ENCODE measurements at places on chromosomes 6 and 20.

DNA sequence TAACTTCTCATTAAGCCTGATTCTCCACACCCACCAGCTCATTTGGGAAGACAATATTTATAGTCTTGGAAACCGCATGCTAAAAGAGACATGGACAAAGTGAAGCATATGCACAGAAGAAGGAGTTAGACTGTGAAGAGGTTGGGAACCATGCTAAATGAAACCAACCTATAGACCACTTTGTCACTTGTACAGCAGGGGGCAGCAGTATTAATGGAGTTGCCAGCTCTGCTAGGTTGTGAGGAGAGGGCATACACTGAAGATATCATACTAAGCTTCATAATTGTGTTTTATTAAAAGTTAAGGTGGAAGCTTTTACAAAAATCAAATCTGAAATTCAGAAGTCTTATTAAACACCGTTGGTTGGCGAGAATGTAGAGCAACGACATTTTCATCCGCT is 38.3 kb upstream of the HMGCLL1 start:
- H3K27ac ChIP-seq: no peak overlapping the region
- no peak for DNase-seq
- H3K36me3 ChIP-seq: no peaks in the 10 kb centered on the region
- H3K27me3 ChIP-seq: no peaks in the 10 kb centered on the region
- H3K4me1 ChIP-seq: no peaks in the 10 kb centered on the region

DNA sequence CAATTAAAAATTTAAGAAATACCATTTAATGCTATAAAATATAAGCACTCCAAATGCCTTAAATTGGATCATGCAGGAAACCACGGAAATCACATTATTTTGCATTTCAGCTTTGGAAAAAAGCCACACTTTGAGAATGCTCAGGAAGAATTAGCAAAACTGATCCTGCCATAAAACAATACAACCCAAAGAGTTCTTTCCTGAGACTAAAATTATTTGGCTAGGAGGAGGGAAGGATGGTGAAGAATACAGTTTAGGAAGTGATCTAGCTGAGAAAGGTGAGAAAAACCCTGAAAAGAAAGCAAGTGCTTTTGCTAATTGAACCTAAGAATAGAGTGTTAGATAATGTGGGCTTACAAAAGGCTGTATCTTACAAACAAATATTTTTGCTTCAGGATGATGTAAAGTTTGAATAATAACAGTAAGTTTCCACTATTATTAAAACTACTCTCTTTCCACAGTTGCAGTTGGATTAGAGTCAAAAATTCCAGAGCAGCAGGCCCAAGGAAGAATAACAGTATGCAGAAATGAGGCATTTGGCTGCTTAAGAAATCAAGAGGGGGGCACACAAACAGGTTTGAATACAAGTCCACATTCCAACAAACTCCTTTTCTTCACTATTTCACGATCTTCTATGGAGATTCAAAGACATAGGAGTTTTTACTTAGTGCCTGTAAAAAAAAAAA is 565.4 kb downstream of the RFPL4B start:
- H3K4me1 ChIP-seq: no peaks in the 10 kb centered on the region
- no peak overlapping the region for H3K4me3 ChIP-seq
- no peaks in the 10 kb centered on the region for H3K36me3 ChIP-seq
- H3K27me3 ChIP-seq: no peaks in the 10 kb centered on the region
- DNase-seq: no peak

DNA sequence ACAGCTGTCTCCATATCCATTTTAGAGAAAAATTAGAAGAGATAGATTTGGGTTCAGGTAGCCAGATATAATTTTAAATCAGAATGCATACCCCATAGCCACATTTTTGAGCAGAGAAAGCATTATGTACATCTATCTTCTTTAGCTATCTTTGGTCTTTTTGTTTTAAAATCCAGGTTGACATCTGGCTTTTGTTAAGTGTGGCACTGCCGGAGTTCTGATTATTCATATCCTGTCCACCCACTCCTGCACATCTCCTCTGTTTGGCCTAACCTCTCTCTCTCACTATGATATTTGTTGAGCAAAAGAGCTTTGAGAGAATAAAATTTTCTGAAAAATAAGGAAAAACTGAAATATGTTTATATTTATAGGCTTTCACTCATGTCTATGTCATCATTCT is 189.7 kb downstream of the PACRG start:
- no peaks in the 10 kb centered on the region for H3K27me3 ChIP-seq
- H3K27ac ChIP-seq: no peak overlapping the region
- no peaks in the 10 kb centered on the region for H3K36me3 ChIP-seq
- no peak for DNase-seq

DNA sequence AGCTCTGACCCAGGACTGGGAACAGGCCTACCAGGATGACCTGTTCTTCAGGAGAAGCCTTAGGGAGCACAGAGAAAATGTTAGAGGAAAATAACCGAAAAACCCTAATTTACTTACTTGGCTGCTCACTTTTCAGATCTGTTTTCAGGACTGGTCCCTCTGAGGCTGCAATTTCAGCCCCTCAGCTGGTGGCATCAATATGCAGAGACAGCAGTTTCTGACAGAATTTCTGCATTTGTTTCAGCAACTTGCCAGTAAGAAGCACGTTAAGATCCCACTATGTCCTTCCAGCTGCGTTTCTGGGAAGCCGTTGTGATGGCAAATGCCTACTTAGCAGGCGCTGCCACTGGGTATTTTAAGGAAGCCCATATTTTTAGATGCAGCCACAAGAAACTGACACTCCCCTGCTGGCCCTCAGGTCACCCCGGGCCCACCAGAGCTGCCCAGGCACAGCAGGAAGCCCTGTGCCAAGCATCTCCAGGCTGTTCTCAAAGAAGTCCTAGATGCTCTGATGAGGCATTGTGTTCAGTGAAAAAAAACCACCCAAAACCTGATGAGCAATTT is 7.5 kb downstream of the YTHDF1 start:
- H3K36me3 ChIP-seq: peaks cover 83% of the 10 kb centered on the region
- H3K4me3 ChIP-seq: no peak overlapping the region
- H3K4me1 ChIP-seq: peaks cover 40% of the 10 kb centered on the region
- no peak overlapping the region for H3K27ac ChIP-seq
- DNase-seq: no peak

DNA sequence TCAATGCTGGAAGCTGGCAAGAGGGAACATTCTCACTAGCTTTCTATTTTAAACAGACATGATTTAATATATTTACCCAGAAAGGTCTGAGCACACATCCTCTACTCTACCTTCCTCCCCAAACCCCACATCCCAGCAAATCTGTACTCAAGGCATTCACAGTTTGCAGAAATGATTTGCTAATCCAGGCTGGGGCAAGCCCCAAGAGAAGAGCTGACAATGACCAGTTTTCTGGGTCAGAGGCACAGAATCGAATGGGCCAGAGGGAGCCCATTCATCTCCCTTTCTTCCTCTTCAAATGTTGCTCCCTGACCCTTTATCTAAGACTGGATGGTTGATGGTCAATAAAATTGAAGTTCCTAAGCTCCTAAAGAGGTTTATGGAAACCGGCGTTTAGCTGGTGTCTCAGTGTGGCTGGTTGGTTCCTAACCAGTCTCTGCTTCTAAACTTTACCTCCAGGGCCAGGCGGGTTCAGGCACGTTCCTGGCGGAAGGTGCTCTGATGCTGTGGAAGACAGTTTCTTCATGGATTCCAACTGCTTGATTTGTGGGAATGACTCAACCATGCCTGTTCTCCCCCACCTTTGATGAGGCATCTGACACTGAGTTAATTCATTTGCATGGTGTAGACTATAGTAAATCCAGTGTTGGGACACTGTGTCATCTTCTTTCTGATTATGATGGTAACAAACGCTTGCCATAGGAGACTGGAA is 96.4 kb upstream of the IYD start:
- no peak for DNase-seq
- H3K27ac ChIP-seq: no peak overlapping the region
- no peaks in the 10 kb centered on the region for H3K4me1 ChIP-seq
- H3K4me3 ChIP-seq: no peak overlapping the region
- H3K27me3 ChIP-seq: no peaks in the 10 kb centered on the region

DNA sequence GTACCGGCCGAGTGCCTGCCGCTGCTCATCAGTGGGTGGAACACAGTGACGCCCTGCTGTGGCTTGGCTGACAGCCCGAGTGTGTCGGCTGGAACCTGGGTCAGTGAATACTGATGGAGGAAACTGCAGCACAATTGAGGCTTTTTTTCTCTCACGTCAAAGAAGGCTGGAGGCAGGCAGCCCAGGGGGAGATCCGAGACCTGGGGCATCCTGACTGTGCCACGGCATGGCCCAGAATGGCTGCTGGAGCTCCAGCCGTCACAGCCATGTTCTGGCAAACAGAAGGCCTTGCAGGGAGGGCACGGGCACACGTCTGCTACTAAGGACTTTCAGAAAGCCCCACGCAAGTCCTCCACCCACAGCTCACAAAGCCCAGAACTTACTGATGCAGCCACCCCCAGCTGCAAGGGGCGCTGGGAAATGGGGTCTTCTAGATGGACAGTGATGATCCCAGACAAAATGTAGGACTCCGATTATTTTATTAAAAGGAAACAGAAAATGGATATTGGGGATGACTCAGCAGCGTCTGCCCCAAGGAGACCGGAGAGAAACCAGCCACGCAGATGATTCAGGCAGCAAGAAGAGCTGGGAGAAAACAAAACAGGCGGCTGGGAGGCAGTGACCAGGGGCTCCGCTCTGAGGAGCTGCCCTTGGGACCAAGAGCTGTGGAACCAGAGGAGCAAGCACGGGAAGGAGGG is 140.0 kb downstream of the TAF4 start:
- no peaks in the 10 kb centered on the region for H3K36me3 ChIP-seq
- H3K4me3 ChIP-seq: no peak overlapping the region
- DNase-seq: no peak
- no peaks in the 10 kb centered on the region for H3K27me3 ChIP-seq

- no peak for DNase-seq
- H3K4me1 ChIP-seq: no peaks in the 10 kb centered on the region
- H3K27me3 ChIP-seq: no peaks in the 10 kb centered on the region
Measured at GRCh38 chr6:136611133-136611532, 60.9 kb upstream of the MAP7 start.

GRCh38 chr6:152226119-152226518 is 411.0 kb downstream of the SYNE1 start:
- DNase-seq: no peak
- H3K27me3 ChIP-seq: no peaks in the 10 kb centered on the region
- H3K4me1 ChIP-seq: no peaks in the 10 kb centered on the region
- H3K36me3 ChIP-seq: peaks cover 44% of the 10 kb centered on the region
- no peak overlapping the region for H3K27ac ChIP-seq
- H3K4me3 ChIP-seq: no peak overlapping the region

GRCh38 chr20:23083553-23084220 is 2.4 kb downstream of the CD93 start:
- no peak overlapping the region for H3K4me3 ChIP-seq
- DNase-seq: no peak
- H3K27me3 ChIP-seq: no peaks in the 10 kb centered on the region
- H3K4me1 ChIP-seq: peaks cover 13% of the 10 kb centered on the region
- H3K27ac ChIP-seq: no peak overlapping the region

DNA sequence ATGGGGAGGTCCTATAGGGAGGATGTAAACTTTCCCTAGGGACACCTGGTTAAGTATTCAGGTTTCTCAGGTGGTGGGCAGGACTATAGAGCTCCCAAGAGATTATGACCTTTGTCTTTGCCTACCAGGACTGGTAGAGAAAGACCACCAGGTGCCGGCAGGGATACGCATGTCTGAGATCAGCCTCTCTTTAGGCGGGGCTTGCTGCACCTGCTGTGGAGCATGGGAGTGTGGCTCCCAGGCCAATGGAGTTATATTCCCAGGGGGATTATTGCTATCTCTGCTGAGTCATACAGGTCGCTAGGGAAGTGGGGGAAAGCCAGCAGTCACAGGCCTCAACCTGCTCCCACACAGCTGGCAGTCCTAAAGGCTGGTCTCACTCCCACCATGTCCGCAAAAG is 280.5 kb upstream of the MMS22L start:
- DNase-seq: no peak
- no peak overlapping the region for H3K27ac ChIP-seq
- H3K4me1 ChIP-seq: no peaks in the 10 kb centered on the region
- no peaks in the 10 kb centered on the region for H3K27me3 ChIP-seq

- H3K36me3 ChIP-seq: no peaks in the 10 kb centered on the region
- no peak for DNase-seq
- peaks cover 59% of the 10 kb centered on the region for H3K4me1 ChIP-seq
- no peaks in the 10 kb centered on the region for H3K27me3 ChIP-seq
- H3K27ac ChIP-seq: no peak overlapping the region
- H3K4me3 ChIP-seq: no peak overlapping the region
Measured at GRCh38 chr6:157984686-157985225, 3.1 kb downstream of the SYNJ2 start.

GRCh38 chr6:17628873-17629272 is 28.8 kb downstream of the FAM8A1 start:
- peaks cover 66% of the 10 kb centered on the region for H3K36me3 ChIP-seq
- no peak overlapping the region for H3K4me3 ChIP-seq
- H3K27ac ChIP-seq: no peak overlapping the region
- no peaks in the 10 kb centered on the region for H3K27me3 ChIP-seq
- no peak for DNase-seq
